Activated T-helper 1 cell treated with Interleukin-2 at 50 U/mL for 16 hours (primary cell): ENCODE measurements at places on chromosomes 7 and 10.

DNA sequence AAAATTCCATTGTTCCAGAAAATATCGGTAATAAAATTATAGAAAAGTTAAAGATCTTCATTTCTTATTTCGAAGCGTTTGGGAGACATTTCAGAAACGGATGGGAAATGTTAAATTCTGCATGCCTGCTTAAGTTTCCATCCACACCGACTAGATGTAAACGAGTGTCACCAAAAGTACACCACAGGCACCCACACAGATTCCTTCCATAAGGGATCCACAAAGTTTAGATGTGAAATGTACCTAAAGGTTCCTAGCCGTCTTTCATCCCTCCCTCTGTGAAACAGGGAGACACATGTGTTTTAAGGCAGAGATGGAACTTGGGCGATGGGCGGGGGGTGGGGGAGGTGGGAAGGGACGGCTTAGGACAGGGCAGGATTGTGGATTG lies 621 bp upstream of the CAV1 start:
- DNase-seq, result no peak

GRCh38 chr10:133258818-133259601 lies 17.7 kb downstream of the ADAM8 start:
- peak; percentile 72 for DNase-seq

DNA sequence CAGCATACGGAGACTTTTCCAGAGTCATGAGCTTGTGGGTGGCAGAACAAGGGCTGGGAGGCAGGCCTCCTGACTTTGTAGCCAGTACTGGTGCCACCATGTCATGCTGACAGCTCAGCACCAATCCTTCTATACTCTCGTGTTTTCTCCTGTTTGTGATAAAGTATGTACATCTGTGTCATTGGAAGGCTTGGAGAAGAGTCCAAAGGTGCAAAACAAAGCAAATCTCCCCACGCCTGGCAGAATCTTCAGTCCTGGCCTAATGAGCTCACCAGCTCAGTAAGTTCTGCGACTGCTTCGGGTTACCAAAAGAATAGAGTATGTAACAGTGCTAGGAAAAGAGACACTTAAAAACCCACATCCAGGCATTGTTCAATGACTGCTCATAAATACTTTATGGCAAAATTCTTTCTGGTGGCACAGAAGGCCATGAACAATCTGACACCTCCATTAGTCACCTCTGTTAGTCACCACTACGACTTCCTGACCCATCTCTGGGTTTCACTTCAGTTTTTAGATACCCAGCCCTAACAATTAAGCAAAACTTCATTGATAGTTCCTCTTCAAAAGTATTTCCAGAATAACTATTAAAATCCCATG lies 24.5 kb downstream of the STEAP1 start:
- no peak for DNase-seq

GRCh38 chr7:11313801-11314200 lies 340.1 kb downstream of the PHF14 start:
- DNase-seq, result no peak

GRCh38 chr10:11704092-11704491 lies 38.1 kb upstream of the ECHDC3 start:
- no peak for DNase-seq
